ENCODE measurements at places on chromosomes 12 and 14.

GRCh38 chr14:103845327-103845726, 2.0 kb downstream of the PPP1R13B start:
- DNase-seq = no peak

- no peak for DNase-seq
Measured at GRCh38 chr12:479161-479560, 19.4 kb downstream of the B4GALNT3 start.

DNA sequence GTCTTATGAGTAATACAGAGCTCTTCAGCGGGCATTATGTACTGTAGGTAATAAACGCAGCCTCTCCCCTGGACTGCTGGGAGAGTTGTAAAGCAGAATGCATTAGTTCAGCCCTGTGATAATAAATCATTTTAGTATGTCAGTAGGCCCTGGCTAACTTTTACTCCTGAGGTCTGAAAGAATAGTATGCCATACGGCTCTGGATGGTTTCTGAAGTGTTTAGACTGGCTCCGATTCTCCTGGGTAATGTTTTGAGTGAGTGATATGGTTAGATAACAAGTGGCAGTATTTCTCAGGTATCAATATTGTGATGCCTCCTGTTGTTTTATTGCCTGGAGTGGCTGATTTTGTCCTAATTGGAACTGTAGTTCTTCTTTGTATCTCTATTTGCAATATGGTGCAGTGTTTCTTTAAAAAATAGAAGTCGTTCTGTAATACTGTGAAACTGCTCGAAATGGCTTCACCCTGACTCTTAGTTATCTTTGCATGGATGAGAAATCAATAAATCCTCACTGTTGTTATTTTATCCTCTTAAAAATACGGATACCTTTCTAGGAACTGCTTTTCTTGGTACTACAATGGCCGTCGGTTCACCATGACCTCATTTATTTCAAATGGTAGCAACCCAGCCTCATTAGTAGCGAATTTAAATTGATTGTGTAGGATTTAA, 100.2 kb downstream of the PDZRN4 start:
- DNase-seq = no peak

DNA sequence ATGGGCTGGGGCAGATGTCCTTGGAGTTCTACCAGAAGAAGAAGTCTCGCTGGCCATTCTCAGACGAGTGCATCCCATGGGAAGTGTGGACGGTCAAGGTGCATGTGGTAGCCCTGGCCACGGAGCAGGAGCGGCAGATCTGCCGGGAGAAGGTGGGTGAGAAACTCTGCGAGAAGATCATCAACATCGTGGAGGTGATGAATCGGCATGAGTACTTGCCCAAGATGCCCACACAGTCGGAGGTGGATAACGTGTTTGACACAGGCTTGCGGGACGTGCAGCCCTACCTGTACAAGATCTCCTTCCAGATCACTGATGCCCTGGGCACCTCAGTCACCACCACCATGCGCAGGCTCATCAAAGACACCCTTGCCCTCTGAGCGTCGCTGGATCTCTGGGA, 2.7 kb upstream of the SMIM41 start:
- no peak for DNase-seq

DNA sequence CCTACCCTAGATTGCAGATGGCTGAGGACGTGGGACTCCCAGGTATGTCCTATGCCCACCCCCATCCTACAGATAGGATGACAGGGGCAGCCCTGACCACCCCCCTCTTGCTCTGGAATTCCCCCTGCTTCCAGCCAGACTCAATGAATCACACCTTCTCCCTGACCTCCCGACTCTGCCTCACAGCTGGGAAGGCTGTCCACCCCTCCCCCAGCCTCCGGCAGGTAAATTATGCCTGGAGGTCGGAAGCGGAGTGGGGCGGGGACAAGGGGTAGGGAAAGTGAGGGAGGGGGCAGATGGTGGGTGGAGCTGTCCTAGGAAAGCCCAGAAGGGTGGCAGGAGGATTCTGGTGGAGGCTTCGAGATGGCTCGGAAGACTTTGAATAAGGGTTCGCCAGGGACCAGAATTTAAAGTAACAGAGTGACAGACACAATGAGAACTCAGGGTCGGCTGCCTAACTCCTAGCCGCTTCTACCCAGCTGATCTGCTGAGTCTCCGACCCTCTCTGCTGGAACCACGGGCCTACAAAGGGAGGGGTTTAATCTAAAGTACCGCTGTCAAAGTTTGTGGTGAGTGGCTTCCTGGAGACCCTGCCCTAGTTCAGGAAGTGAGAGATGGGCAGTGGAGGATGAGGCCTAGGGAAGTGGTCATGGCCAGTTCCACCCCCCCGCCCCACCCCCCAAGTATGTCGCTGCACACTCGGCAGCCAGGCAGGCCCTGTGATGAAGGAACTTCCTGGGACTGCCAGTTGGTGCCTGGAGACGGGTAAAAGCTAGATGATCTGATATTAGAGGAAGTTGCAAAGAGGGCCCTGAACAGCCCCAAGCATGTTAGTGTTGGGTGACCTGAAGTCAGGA, 4.2 kb downstream of the PLEKHG3 start:
- peak; percentile 100 for DNase-seq

DNA sequence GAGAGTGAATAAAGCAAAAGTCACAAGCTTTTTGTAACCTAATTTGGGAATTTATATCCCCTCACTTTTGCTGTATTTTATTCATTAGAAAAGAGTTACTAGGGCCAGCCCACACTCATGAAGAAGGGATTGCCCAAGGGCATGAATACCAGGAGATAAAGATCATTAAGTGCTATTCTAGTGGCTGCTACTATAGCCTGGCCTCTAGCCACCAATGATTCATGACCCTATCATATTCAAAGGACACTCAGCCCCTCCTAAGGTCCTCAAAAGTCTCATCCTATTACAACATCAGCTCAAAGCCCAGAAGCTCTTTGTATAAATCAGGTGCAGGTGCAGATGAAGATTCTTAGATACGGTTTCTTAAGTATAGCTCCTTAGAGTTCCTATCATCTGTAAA, 518.1 kb downstream of the TRHDE start:
- DNase-seq = no peak

GRCh38 chr14:56119201-56119981, 1.2 kb downstream of the PELI2 start:
- DNase-seq = peak; percentile 14

GRCh38 chr12:499837-500458, 40.2 kb downstream of the B4GALNT3 start:
- DNase-seq = no peak

DNA sequence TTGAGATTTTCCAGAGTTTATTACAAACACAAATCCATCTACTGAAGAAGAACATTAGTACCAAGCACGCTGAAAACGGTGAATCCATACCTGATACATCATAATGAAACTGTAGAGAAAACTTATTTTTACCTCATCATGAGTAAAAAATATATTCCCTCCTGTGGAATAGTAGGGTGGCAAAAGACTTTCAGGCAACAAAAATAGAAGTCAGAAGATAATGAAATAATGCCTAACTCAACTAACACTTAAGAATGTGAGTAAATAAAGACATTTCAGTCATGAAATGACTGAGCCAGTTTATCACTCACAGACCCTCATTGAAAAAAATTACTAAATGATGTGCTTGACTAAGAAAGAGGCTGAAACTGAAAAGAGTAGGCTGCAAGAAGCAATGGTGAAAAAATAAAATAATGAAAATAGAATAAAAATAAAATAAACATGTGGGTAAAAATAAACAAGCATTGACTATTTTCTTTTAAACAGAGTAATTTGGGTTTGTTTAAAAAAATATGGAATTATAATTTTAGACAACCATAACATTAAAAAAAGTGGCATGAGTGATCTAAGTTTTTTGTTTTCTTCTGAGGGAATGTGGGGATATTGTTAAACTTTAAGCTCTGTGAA, 148.6 kb downstream of the ASCL1 start:
- DNase-seq = no peak

DNA sequence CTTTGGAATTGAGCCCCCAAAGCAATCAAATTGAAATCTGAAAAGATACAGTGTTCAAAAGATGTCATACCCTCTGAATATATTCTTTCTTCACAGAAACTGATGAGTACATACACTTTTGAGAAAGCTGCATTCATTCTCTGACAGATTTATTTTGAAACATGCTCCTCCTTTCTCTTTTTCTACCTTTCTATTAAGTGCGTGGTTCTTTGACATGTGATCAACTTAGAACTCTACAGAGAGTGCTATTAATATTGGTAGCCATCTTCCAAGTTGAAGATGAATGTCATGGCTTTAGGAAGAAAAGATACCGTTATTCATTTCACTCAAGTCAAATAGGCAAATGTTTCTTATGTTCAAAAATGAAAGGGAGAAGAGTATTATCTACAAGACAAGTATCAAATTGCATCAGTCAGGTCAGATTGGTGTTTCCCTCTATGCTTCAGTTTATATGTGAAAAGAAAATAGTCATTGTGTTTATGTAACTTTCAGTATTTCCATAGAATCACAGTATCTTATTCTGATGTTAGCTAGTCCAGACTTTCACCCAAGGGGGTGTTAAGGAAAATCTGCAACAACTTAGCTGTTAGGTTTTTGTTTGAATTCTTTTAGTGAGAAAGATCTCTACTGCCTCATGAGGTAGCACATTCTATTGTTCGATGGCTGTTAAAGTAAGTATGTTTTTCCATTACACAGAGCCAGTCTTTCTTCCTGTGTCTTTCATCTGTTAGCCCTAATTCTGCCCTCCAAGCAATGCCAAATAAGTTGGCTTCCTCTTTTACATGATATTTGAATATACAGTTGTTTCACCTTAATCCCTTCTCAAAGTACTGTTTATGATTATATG, 55.4 kb upstream of the GARIN2 start:
- peak; percentile 8 for DNase-seq

DNA sequence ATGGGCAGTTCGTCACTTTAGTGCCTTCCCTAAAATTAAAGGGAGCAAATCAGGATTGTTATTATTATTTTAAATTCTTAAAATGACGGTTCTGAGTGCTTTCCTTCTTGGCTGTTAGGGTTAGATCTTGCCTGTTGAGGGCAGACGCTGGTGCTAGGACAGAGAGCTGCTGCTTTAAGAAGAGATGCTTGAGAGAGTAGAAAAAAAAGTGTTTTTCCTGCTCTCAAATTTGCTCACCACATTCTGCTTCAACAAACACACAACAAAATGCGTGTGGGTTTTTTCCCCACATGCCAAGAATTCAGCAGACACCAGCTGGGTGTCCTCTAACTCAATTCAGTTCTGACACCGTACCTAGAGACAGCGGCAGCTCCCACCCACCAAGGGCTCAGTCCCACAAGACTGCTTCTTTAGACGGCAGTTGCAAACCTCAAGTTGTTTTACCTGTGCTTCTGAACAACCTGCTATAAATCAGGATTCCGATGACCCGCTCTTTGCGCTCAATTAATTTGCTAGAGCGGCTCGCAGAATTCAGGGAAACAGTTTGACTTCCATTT, 75.8 kb upstream of the RIN3 start:
- DNase-seq = no peak

DNA sequence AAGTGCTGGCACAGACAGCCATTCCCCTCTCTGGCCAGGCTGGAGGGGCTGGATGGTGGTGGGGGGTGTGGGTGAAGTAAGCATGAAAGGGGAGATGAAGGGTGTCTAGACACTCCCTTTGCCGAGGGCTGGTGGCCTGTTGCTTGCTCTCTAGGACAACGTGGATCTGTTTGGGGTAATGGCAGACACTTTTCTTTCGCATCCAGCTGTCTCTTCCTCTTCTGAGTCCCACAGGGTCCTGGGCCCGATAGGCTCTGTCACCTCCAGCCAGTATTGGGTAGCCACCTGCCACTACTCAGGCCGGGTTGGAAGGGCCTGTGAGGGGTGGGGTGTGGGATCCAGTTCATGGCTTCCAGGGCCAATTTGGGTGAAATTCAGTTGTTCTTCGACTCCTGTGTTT, 218.1 kb downstream of the CACNA1C start:
- no peak for DNase-seq

DNA sequence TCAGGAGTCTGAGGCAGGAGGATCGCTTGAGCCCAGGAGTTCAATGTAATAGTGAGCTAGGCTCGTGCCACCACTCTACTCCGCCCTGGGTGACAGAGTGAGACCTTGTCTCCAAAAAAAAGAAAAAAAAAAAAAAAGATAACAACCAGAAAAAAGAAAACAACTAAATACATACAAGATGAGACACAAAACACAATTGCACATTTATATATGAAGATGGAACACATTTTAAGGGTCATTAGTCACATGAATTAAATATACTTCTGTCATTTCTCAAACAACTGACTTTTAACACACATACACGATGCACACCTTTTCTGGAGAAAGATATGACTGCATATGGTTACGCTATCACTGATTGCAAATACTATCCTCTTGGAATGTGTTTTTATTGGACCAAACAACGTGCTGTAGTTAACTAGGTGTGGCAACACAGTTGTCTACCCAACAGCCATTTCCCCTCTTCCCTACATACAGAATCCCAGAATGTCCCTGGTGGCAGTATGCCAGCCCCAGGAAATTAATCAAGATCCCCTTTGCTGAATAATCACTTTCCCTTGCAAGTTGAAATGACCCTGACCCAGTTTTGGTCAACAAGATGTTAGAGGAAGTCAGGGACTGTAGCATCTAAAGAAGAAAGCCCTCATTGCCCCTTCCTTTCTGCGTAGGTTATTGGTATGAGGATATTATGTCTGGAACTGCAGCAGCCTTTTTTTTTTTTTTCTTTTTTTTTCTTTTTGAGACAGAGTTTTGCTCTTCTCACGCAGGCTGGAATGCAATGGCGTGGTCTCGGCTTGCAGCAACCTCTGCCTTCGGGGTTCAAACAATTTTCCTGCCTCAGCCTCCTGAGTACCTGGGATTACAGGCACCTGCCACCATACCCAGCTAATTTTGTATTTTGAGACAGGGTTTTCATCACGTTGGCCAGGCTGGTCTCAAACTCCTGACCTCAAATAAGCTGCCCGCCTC, 5.6 kb upstream of the MYL6B start:
- no peak for DNase-seq

- no peak for DNase-seq
Measured at GRCh38 chr14:24052656-24053547, 1.1 kb downstream of the CARMIL3 start.

All from Kasumi-1 (cell line).